Endothelial cell of umbilical vein (primary cell): ENCODE measurements at places on chromosomes 12 and 14.
A peak's percentile ranks its signal among the peaks of the same experiment; 100 is the strongest.

DNA sequence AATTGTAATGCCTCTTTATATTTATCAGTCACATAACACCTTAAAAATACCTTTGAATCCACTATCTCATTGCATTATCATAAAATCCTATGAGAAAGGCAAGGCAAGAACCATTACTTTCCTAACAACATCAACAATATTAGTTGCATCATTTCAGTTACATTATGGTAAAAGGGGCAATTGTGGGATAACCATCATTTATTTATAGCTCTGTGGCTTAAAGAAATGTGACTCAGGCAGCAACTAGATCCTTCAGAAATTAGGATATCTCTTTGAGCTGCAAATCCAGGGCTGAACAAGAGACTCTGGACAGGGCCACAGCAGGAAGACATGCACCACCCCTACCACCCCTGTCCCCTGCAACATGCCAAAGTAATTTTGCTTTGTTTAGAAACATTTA is 36.4 kb downstream of the EPS8 start:
- DNase-seq, result no peak
- peaks cover 8% of the 10 kb centered on the region for H3K4me1 ChIP-seq
- no peaks in the 10 kb centered on the region for H3K36me3 ChIP-seq
- no peak overlapping the region for H3K4me3 ChIP-seq
- no peaks in the 10 kb centered on the region for H3K27me3 ChIP-seq
- no peak overlapping the region for H3K27ac ChIP-seq

GRCh38 chr12:12684375-12685106 is 11.4 kb downstream of the GPR19 start:
- H3K27me3 ChIP-seq, result peaks cover 8% of the 10 kb centered on the region
- peak; percentile 38 for DNase-seq
- H3K4me3 ChIP-seq, result no peak overlapping the region
- H3K36me3 ChIP-seq, result no peaks in the 10 kb centered on the region
- H3K4me1 ChIP-seq, result no peaks in the 10 kb centered on the region
- no peak overlapping the region for H3K27ac ChIP-seq

DNA sequence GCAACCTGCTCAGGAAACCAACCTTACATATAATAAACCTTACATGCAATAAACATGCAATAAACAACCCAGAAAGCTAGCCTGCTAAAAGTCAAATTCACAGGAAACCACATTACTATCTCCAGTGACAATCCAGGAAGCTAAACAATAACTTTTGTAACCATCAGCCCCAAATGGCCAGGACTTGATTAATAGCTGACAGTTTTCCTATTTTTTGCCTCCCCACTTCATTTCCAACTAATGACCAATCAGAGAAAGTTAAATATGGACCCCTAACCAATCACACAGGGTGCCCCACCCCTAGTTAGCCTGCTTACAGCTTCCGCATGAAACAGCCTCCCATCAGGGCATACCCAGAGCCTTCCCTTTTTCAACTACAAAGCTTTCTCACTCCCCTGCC is 152.2 kb upstream of the LMNTD1 start:
- no peak overlapping the region for H3K27ac ChIP-seq
- DNase-seq, result no peak
- H3K27me3 ChIP-seq, result no peaks in the 10 kb centered on the region
- H3K4me1 ChIP-seq, result peaks cover 5% of the 10 kb centered on the region
- no peaks in the 10 kb centered on the region for H3K36me3 ChIP-seq
- H3K4me3 ChIP-seq, result no peak overlapping the region

DNA sequence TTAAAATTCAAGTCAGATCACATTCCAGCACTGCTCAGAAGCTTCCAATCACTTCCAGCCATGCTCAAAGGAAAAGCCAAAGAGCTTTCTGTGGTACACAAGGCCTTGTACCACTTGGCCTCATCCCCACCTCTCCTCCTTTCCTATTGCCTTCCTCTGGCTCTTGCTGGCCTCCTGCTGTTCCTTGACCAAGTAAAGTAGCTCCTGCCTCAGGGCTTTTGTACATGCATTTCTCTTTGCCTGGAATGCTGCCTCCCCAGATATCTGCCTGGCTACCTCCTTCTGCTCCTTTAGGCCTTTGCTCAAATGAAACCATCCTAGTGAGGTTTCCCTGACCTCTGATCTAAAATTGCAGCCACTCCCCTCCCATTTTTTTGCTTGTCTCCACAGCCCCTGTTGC is 51.2 kb upstream of the TCL1B start:
- no peaks in the 10 kb centered on the region for H3K27me3 ChIP-seq
- H3K36me3 ChIP-seq, result no peaks in the 10 kb centered on the region
- no peak overlapping the region for H3K4me3 ChIP-seq
- DNase-seq, result no peak
- no peak overlapping the region for H3K27ac ChIP-seq

DNA sequence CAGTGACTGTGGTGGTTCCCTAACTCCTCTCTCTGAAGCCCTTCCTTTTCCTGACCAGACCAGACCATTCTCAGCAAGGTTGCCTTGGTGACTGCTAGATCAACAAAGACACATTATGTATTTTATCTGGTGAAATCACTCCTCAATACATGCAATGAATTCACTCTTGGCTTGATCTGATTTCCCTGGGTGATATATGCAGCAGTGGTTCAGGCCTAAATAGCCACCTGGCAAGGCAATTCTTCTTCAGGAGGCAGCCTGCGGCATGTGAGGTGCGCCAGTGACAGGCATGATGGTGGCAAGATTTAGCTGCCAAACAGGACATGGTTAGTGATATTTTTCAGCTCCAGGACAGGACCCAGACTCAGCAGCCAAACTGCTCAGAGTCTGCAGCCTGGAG is 350.3 kb upstream of the CCDC196 start:
- no peak overlapping the region for H3K27ac ChIP-seq
- no peaks in the 10 kb centered on the region for H3K4me1 ChIP-seq
- no peaks in the 10 kb centered on the region for H3K27me3 ChIP-seq
- no peak overlapping the region for H3K4me3 ChIP-seq

DNA sequence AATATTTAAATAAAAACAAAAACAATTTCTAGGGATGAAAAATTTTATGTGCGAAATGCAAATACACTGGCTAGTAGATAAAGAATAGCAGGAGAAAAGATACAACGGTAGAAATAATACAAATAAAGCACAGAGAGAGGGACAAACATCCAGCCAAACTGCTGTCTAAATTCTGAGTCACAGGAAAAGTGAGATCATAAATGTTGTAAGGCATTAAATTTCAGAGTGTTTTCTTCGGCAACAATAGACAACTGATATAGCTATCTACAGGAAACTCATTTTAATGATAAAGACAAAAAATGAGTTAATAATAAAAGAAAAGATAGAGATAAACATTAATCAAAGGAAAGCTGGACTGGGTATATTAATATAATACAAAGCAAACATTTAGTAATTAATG is 122.2 kb downstream of the NTS start:
- H3K4me3 ChIP-seq, result no peak overlapping the region
- H3K36me3 ChIP-seq, result no peaks in the 10 kb centered on the region
- peaks cover 13% of the 10 kb centered on the region for H3K4me1 ChIP-seq
- no peaks in the 10 kb centered on the region for H3K27me3 ChIP-seq
- H3K27ac ChIP-seq, result peak overlapping the region; percentile 52

DNA sequence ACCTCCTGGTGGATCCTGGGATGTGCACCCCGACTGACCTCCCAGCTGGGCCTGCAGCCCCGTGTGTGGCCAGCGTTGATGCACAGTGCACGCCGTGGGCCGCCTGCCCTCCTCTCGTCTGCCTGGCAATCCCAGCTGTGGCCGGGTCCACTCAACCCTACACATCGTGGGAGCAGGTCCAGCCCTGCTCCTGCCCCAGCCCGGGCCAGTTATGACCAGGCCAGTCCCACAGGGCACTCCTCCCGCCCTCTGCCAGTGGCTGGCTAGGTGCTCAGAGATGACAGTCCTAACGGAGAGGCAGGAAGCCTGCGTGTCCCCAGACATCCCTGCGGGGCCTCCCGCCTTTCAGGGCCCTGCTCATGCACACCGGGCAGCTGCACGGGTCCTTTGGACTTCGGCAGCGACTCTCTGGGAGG is 10.8 kb downstream of the GALNT9 start:
- no peak for DNase-seq
- no peaks in the 10 kb centered on the region for H3K36me3 ChIP-seq
- H3K27ac ChIP-seq, result no peak overlapping the region
- no peak overlapping the region for H3K4me3 ChIP-seq
- H3K27me3 ChIP-seq, result no peaks in the 10 kb centered on the region

DNA sequence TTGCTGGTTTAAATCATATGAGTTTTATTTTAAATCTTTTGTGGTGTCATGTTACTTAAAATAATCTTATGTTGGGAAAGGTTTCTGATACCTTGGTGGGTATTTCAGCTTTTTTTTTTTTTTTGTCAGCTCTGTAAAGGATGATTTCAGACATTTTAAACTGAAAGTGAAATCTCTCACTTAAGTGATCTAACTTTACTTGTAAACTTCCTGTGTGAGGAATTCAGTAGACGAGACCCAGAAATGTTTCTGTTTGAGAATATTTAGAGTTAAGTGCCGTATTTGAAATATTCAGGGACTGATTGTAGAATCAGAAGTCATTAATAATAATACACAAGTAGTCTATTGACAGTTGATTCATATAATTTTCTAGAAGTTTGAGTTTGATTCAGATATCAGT is 37.8 kb downstream of the PROX2 start:
- no peak overlapping the region for H3K4me3 ChIP-seq
- DNase-seq, result no peak
- H3K4me1 ChIP-seq, result peaks cover 11% of the 10 kb centered on the region
- no peak overlapping the region for H3K27ac ChIP-seq

GRCh38 chr14:32666308-32666707 is 272.4 kb upstream of the NPAS3 start:
- H3K27me3 ChIP-seq, result no peaks in the 10 kb centered on the region
- H3K4me1 ChIP-seq, result no peaks in the 10 kb centered on the region
- no peak for DNase-seq
- H3K36me3 ChIP-seq, result no peaks in the 10 kb centered on the region

DNA sequence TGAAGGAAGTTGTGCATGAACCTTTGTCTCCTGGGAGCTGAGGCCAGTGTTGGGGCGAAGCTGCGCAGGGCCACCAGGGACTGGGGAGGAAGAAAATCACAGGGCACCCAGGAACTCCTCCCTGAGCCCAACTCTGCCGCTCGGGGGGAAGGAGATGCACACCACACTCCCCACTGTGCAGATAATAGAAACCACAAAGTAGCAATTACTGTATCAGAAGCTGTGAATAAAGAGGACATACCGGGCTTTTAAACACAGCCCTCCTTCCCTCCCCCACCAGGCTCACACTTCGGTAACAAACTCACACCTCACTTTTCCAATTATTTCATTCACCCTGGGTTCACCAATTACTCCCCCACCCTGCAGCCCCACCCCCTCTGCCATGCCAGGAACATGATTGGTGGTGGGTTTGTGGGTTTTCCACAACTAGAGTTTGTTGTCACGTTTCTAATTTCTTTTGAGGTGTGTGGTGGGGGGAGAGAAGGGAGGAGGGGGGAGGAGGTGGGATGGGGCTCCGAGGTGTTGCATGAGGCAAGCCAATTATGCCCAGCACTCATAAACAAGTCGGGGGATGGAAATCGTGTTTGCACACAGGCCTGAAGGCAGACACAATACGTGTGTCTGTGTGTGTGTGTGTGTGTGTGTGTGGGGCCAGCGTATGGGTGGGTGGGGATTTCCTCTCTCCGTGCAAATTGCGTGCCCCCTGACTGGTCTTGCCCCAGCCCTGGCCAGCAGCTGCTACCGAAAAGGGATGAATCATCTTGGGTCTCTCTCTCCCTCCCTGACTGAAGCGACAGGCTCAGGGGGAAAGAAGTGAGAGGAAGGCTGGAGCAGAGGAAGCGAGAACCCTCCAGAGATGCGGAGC is 103.3 kb downstream of the RBM19 start:
- peak; percentile 77 for DNase-seq
- H3K4me1 ChIP-seq, result peaks cover 7% of the 10 kb centered on the region
- peaks cover 3% of the 10 kb centered on the region for H3K36me3 ChIP-seq
- no peak overlapping the region for H3K4me3 ChIP-seq
- H3K27me3 ChIP-seq, result no peaks in the 10 kb centered on the region
- H3K27ac ChIP-seq, result no peak overlapping the region

DNA sequence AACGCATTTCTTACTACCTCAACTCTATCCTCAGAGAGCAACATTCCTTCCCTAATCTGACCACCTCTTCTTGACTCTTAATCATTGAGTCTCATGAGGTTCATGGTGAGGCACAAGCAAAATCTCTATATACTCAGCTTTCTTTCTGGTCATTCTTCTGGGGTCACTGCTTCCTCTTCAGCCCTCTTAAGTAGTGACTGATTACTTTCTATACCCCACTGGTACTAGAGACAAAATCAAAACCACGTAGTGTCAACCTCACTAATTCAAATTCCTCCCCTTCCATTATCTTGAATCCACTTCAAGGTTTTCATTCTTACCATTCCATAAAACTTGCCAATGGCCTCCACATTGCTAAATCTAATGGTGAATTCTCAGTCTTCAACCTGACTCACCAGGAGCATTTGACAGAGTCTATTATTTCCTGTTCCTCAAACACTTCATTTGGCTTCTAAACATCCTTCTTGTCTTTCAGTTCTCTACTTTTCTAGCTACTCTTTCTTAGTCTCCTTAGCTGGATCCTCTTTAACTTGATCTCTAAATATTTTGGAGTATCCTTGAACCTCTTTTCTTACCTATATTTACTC is 6.8 kb downstream of the WDHD1 start:
- H3K27me3 ChIP-seq, result no peaks in the 10 kb centered on the region
- no peak for DNase-seq
- H3K36me3 ChIP-seq, result no peaks in the 10 kb centered on the region
- no peak overlapping the region for H3K4me3 ChIP-seq

- no peaks in the 10 kb centered on the region for H3K36me3 ChIP-seq
- no peak overlapping the region for H3K27ac ChIP-seq
- DNase-seq, result no peak
- H3K4me1 ChIP-seq, result no peaks in the 10 kb centered on the region
- H3K4me3 ChIP-seq, result no peak overlapping the region
Measured at GRCh38 chr12:112518365-112518735, 99.6 kb downstream of the PTPN11 start.

- no peak overlapping the region for H3K4me3 ChIP-seq
- no peaks in the 10 kb centered on the region for H3K36me3 ChIP-seq
- H3K27ac ChIP-seq, result peak overlapping the region; percentile 26
- H3K27me3 ChIP-seq, result no peaks in the 10 kb centered on the region
Measured at GRCh38 chr14:76719666-76720065, 41.6 kb upstream of the VASH1 start.

DNA sequence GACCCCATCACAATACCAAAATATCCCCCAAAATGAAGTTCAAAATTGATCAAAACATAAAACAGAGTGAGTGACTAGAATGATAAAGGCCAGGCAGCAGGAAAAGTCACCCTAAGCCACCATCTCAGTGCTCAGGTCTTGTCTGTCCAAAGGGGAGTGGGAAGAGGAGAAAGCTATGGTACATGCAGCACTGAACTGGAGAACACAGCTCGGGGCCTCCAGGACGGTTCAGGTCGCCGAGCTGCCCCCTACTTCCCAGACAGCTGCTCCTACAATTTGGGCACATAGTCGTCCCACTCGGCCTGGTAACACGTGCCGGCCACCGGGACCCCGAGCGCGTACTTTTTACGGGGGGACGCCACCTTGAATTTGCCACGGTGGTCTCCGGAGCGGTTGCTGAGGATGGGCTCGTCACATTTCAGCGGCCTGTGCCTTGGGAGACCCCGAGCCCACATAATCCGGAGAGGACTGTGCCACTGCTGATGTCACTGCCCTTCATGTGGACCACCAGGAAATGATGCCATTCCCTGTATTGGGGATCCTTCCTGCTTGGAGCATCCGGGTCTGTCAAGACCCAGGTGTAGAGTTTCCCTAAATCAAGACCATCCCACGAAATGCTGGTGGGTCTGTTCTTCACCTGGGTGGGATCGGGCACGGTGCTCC is 31.6 kb downstream of the AK7 start:
- H3K4me1 ChIP-seq, result peaks cover 7% of the 10 kb centered on the region
- H3K27ac ChIP-seq, result no peak overlapping the region
- H3K4me3 ChIP-seq, result peak overlapping the region; percentile 43
- no peaks in the 10 kb centered on the region for H3K27me3 ChIP-seq
- no peak for DNase-seq
- no peaks in the 10 kb centered on the region for H3K36me3 ChIP-seq
